ENCODE measurements at places on chromosomes 7 and 10.

DNA sequence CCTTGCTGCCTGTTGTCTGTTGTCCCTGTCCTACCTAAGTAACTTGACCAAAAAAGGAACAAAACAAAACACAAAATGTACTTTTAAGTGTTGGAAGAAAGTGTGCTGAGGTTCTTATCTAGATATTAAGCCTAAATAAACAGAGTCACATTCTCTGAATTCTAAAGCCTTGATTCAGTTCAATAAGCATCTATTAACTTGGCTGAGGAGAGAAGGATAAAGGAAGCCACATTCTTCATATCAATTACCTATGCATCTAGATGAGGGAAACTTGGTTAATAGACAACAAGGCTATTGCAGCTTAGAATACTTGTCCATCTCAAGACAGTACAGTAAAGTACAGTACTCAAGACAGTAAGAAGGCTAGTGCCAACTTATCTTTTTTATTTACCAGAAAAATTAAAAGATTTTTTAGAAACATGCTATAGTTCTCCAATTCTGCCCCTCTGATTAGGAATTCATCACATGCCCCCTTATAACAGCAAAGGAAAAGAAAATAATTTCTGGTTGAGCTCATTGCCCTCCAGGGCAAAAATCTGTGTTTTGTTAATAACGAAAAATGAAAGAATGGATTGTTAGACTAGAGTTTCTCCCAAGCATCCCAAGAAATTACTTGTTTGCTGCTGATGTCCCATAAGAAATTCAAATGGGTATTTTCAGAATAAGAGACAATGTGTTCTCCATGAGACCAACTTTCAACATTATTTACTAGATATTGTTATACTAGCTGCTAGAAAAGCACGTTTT lies 546.5 kb upstream of the SEMA3D start:
- DNase-seq, result no peak

GRCh38 chr10:132417257-132417910 lies 20.4 kb downstream of the PWWP2B start:
- DNase-seq, result no peak

GRCh38 chr7:158814637-158815036 lies 14.7 kb downstream of the ESYT2 start:
- DNase-seq, result no peak

DNA sequence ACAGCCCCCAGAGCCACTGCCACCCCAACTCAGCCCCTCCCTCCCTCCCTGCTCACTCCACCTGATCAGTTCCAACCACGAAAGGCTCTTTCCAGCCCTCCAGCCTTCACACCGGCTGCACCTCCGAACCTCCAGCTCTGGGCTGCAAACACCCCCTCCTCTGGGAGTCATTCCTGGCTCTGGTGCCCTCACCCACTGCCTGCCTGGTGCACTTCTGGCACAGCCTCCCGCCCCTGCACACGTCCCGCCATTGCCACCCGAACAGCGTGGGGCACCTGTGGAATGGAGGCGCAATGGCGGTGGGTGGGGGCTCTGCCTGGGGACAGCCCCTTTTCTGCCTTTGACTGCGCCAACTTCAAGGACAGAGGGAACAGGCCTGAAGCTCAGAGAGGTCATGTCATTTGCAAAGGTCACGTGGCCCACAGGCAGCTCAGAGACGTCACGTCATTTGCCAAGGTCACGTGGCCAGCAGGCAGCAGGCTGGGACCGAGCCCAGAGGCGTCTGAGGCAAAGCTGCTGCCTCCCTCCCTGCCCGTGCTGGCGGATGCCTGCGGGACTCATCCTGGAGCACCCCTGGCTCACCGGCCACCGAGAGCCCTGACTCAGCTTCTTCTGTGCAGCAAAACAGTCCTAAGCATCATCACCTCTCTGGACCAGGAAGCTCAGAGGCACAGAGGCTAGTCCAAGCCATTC lies 76.0 kb upstream of the DNAAF5 start:
- no peak for DNase-seq

DNA sequence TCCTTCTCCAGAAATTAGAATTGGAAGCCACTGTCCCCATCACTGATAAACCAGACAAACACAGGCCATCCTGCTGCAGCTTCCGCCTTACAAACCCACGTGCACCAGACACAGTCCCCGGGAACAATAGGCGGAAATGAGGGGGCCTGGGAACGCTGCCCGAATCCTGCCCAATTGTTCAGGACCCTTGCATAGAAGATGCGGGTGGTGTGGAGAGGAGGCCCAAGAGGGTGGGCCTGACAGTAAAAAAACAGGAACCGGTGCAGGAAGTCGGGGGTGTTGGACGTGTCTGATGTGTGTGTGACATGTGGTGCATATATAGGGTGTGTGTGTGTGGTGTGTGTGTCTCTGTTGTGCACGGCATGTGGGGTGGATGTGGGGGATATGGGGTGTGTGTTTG lies 26.5 kb upstream of the CHST15 start:
- no peak for DNase-seq

DNA sequence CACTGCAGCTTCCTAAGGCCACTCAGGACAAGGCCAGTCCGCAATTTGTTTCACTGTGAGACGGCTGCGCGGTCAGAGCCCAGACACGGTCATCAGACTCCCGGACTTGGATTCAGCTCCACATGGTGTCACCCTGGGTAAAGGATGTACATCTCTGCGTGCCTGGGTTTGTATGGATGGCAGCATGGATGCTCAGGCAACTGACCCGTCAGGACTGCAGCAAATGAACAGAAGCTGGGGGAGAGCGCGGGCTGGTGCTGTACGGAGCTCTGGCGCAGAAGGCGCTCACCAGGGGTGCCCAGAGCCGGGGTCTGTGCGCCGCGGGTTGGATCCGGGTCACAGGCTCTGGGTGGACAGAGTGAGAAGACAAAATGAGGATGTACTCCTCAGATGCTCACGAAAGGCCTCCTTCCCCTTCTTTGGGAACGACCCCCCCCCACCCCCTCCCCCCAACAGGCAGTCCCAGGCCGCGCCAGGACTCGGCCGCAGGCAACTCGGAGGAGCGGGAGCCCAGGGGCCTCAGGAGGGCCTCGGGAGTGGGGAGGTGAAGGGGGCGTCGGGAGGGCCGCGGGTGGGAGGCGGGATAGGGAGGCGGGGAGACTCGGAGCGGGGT lies 92.4 kb downstream of the CXCL12 start:
- DNase-seq, result no peak

- DNase-seq, result no peak
These were observed 385.5 kb downstream of the SEMA3D start for GRCh38 chr7:84801396-84801795.

GRCh38 chr7:498678-499641 lies 20.7 kb downstream of the PDGFA start:
- no peak for DNase-seq

DNA sequence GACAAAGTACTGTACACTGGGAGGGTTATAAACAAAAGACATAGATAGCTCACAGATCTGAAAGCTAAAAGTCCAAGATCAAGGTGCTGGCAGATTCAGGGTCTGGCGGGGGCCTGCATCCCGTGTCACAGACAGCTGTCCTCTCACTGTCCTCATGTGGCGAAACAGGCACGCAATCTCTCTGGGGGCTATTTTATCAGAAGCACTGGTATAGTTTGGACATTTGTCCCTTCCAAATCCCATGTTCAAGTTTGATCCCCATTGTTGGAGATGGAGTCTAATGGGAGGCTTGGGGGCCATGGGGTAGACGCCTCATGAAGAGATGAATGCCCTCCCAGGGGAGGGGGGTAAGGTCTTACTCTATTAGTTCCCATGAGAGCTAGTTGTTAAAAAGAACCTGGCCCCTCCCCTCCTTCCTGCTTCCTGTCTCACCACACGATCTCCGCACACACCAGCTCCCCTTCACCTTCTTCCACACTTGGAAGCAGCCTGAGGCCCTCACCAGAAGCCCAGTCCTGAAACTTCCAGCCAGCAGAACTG lies 72.5 kb upstream of the UCN3 start:
- DNase-seq, result no peak

DNA sequence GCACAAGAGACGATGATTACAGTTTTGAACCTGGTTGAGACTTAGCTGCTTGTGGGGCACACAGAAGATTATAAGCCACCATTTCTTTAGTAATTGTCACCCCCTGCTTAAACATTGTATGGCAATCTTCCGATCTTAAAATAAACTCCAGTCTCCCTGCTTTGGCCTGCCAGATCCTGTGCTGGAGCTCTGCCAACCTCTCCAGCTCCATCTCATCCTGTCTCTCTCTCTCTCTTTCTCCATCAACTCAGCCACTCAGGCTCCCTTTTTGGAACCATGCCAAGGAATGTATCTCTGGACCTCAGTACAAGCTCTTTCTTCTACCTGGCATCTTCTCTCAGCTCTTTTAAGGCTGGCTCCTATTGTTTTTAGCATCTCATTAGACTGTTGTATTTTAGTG lies 1053.2 kb downstream of the REEP3 start:
- DNase-seq, result no peak

- DNase-seq, result no peak
These were observed 40.0 kb upstream of the ANLN start for GRCh38 chr7:36349626-36350025.
